ENCODE measurements at places on chromosomes 11 and 22. TPM values are rescaled to one million over a fixed set of nuclear protein-coding genes. Genes with fewer than 3 reads are reported as not detected.

CARNS1 gene
- 2.1 TPM for polyA plus RNA-seq

SVIP gene
- polyA plus RNA-seq, result 12.6 TPM

MPZL2 gene
- polyA plus RNA-seq, result not detected

APOL4 gene
- not detected for polyA plus RNA-seq

KCNJ1 gene
- polyA plus RNA-seq, result not detected

C11orf42 gene
- polyA plus RNA-seq, result 0.15 TPM

SEC14L6 gene
- polyA plus RNA-seq, result 2.2 TPM

DNA sequence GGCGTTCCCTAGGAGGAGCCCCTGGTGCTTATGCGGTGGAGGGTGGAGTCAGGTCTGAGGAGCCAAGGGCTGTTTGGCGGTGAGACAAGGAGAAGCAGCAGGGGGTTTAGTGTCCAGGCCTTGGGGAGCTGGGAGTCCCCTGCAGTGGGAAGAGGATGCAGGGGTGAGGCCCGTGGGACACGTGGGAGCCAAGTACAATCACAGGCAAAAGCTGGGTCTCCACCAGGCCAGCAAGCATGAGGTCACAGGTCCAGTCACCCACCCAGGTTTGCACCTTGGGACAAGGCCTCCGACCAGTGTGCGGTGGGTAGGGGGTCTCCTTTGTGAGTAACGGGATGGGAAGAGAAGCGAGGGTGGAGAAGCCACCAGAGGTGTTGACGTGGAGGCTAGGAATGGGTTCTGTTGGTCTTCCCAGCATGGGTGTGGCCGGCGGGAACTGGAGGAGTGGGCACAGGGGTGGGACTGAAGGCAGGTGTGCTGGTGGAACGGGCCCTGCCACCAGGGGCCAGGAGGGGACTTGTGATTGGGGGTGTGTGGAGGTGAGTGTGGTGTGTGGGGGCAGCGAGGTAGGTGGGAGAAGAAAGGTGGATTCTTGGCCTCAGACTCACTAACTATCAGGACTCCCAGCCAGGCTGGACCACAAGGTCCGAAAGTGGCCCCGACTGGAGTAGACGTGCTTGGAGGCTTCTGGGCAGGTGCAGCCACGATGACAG is 953.6 kb downstream of the TBC1D22A start:
- no peak for DNase-seq

GRCh38 chr11:108914211-108914610 is 249.3 kb downstream of the DDX10 start:
- DNase-seq, result no peak

GRCh38 chr11:32079553-32079952 is 11.3 kb upstream of the RCN1 start:
- no peak for DNase-seq

- DNase-seq, result no peak
These were observed 30.7 kb downstream of the LINC01488 start for GRCh38 chr11:69512136-69512535.

DNA sequence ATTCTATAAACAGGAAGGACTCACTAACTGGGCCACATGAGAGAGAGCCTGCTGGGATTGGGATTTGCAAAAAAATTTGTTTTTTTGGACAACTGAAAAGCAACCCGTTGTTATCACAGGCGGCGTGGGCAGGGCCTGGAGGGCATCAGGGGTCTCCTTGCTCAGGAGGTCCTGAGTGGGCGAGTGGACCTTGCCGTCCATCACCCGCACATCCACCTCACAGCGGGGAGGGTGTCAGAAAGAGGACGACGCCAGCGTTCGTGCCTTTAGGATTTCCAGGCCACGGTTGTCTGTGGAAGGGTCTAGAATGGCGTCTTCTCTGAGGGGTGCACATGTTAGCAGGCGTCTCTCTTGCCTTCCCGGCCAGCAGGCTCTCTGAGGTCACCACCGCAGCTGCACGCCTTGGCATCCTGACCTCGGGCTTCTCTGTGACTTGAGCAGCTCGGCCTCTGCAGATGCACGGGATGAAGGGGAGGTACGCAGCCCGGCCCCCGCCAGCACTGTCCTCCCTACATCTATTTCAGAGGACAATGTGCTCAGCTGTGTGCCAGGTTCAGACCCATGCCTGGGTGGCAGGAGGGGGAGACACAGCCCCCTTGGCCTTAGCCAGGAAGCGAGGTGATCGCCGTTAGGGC is 749.5 kb downstream of the BRD1 start:
- no peak for DNase-seq

GRCh38 chr11:76330651-76331050 is 50.3 kb downstream of the THAP12 start:
- DNase-seq, result no peak

DNA sequence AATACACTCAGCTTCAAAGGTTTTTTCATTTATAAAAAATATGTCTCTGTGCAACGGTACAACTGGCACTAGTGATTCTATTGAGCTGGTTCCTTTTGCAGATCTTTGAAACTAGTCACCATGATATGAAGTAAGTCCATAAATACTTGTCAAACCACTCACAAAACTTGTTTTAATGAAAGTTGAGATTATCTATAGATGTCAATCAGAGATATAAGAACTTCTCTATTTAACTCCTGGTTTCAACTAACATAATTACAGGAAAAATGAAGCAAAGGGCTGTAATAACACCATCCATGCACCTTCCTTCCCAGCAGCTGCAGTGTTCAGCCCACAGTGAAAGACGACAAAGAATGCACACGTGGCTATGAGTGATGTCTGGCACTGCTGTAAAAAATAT is 44.7 kb downstream of the TMEM123 start:
- no peak for DNase-seq

- peak; percentile 88 for DNase-seq
These were observed 31.2 kb downstream of the KCNJ1 start for GRCh38 chr11:128835741-128836430.

DNA sequence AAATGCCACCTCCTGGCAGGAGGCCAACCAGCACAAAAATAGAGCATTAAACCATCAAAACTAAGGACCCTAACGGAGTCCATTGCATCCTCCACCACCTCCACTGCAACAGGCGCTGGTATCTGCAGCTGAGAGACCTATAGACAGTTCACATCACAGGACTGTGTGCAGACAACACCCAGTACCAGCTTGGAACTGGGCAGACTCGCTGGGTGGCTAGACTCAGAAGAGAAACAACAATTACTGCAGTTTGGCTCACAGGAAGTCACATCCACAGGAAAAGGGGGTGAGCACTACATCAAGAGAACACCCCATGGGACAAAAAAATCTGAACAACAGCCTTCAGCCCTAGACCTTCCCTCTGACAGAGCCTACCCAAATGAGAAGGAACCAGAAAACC is 11.6 kb upstream of the TMEM45B start:
- no peak for DNase-seq

- DNase-seq, result peak; percentile 52
These were observed 9.6 kb upstream of the CD248 start for GRCh38 chr11:66326261-66327111.

DNA sequence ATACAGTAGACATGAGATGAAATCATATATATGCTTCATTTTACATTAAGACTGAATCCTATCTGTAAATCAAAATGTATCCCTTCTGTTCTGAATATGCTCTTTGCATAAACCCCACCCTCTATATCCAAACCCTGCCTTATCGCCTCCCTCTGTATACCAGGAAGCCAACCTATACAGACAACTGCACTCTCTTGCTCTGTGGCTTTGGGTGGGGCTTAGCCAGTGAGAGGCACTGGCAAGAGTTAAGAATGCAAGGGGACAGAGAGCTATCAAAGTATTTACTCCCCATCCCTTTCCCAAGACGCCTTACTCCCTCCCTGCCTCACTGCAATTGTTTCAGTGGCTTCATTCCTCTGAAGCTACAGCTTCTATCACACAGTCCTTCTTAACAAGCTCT is 309.8 kb downstream of the TTC28 start:
- no peak for DNase-seq

DNA sequence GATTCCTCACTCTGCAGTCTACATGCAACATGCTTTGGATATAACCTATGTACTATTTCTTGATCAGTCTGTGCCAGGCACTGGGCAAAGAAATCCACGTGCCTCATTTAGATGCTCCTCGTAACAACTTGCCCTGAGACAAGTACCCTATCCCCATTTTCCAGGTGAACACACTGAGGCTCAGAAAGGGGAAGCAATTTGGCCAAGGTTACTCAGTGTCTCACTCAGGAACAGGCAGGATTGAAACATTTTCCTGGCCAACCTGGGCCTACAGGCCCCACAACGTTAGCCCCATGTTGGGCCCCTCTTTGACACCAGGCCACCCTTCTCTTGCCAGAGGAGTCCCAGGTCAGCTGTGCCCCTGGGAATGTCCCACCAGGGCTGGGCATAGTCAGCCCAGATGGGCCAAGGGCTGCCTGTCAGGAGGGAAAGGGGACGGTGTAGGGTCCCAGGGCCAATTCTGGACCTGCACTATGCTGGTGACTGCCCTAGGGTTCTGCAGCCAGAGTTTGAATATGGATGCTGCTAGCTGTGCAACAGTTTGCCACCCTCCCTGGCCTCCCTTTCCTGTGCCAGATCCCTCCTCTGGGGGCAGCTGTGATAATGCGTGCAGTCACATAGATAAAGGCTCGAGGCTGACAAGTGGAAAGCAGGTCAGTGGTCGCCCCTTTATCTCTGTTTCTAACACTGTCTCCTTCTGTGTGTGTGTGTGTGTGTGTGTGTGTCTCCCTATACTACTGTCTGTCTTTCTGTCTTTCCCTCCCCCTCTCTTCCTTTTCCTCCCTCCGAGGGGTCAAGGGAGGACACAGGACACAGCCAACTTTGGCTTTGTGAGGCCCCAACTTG is 10.4 kb upstream of the EMID1 start:
- peak; percentile 37 for DNase-seq

GRCh38 chr22:42635531-42635930 is 4.9 kb downstream of the ATP5MGL start:
- DNase-seq, result no peak
